Thoracic aorta (tissue), 2 donors: ENCODE measurements at places on chromosomes 7 and 10.

DNA sequence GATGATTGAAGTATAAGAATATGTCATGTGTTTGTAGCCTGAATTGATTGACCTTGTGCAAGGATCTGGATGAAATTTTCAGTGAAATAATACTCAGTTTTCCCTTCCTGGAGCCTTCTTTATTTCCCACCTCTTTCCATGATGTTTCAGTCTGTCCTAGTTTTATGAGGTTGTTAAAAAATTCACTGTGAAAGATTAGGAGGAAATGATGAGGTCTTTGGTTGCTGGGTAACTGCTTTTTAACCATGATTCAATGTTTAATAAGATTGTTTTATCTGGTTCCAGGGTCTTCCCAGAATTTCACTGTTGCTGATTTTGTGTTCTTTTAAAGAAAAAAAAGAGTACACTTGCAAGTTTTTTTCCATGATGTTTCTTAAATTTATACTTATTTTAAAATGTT, 221.5 kb downstream of the MBL2 start:
- no peak for DNase-seq

GRCh38 chr7:157440346-157441022, 103.7 kb downstream of the DNAJB6 start:
- DNase-seq: no peak

GRCh38 chr7:93949423-93949822, 27.9 kb downstream of the GNG11 start:
- DNase-seq: no peak

DNA sequence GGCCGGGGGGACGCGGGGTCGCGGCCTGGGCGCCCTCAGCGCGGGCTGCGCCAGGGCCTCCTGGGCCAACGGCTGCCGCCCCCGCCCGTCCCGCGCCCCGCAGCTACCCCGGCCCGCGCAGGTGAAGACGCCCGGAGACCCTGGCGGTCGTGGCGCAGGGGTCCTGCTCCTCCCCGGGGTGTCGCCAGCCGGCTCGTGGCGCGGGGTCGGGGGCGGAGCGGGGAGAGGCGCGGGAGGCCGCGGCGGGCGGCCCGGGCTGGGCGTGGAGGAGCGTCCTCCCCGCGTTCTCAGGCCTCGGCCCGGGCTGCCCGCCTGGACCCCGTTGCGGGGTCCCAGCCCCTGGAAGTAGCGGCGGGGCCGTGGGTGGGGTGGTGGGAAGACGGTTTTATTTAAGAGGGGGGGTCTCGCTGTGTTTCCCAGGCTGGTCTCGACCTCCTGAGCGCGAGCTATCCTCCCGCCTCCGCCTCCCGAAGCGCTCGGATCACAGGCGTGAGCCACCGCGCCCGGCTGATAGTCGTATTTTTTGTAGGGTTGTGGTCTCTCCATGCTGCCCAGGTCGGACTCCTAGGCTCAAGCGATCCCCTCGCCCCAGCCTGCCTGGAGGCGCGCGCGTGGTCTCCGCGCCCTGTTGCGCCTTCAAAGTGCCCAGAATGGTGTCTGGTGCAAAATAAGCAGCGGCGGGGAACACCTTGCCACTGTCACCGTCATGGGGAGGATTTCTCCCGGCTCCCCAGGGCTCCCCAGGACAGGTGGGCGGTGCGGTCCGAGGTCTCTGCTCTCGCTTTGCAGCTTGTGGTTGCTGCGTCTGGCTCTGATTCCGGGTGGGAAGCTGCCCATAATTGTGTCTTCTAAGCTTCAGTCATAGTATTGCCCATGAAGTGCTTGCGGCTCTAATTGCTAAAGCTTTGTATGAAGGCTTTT, 15.3 kb upstream of the SUN1 start:
- DNase-seq: no peak

DNA sequence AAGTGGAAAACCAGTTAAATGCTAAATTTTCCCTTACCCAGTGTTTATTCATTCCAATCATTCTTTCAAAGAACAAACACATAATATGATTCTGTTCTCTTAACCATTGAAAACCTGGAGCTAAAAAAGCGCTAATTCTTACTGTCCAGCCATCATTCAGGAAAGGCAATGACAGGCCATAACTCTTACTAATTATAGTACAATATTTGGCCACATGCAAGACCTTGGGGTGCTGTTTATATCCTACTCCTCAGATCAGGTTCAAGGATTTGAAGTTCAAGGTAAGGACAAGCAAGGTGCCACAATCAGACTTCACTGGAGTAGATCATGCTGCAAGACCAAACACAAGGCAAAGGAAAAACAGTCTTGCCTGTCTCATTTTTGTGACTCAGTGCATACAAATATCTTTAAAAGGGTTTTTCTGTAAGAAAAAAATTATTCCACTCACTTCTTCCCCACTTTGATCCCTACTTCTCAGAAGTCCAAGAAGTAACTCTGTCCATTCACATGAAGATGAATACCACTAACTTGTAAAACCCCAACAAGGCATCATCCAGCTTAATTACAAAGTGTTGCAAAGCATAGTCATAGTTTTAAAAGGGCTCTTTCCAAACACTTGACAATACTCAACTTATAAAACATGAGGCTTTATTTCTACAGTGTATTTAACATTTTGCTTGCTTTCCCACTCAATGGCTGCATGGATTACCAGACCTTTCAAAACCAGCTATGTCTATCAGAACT, 153.0 kb downstream of the DOCK4 start:
- no peak for DNase-seq

DNA sequence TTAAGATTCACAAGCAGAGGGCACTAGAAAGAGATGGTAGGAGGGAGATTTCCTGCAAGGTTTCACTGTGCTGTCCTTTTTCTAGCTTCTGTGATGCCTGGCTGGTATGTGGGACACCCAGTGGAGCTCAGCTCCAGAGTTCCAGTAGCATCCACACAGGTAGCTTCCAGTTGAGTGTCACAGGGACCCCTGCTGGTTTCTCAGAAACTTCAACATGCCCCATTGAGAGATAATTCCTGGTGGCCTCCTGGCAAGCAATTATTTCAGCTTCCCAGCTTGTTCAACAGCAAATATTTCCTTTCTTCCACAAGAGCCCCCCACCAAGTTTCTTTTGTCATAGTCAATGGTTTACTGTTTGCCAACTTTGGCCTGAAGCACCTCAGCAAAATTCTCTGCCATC, 858.7 kb downstream of the REEP3 start:
- no peak for DNase-seq

- peak; percentile 7 for DNase-seq
These were observed 384 bp downstream of the DCLRE1C start for GRCh38 chr10:14953424-14954000.

DNA sequence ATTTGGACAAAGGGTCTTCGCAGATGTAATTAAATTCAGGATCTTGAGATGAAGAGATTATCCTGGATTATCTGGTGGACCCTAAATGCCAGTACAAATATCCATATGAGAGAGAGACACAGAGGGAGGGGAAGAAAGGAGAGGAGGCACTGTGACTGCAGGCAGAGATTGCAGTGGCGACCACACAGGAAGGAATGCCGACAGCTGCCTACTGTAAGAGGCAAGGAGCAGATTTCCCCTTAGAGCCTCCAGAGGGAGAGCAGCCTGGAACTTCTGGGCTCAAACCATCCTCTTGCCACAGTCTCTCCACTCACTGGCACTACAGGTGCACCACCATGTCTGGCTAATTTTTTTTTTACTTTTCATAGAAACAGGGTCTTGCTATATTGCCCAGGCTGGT, 152.3 kb downstream of the SDK1 start:
- no peak for DNase-seq

DNA sequence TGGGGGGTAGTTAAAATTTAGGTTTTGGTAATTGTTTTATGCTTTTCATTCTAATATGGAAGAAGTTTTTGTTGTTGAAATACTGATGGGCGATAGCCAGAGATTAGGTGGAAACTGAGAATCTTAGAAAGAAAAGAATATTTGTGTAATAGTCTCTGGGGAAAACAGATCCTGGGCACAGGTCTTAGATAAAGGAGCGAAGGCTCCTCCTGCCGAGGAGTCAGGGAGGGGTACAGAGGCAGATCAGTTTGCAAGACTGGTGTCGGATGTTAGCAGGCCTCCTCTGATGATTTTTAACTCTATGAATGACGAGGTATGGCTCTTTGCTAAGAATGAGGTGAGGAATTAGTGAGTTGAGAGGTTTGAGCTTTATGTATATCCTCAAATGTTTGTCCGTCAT, 339.7 kb downstream of the HGF start:
- DNase-seq: no peak

- DNase-seq: no peak
These were observed 24.5 kb downstream of the HHEX start for GRCh38 chr10:92714152-92714845.

GRCh38 chr10:100183481-100183880, 2.3 kb downstream of the ERLIN1 start:
- no peak for DNase-seq

GRCh38 chr10:49569031-49569631, 30.2 kb upstream of the ERCC6 start:
- DNase-seq: no peak

DNA sequence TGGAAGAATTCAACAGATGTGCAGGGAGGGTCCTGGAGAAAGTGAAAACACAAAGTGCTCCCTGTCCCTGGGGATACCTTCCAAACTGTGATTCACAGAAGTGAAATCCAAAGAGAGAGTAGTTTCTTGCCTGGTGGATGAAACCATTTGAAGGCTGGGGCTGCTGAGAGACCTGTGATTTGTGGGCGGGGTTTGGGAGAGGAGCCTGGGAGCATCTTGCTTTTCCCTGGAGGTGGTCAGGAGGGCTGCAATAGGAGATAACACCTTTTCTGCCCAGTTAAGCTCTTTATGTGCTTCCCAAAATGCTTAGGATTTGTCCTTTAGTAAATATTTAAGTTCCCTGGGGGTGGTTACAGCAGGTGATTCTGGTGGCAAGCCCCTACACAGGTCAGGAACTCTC, 105.3 kb upstream of the TPK1 start:
- no peak for DNase-seq

DNA sequence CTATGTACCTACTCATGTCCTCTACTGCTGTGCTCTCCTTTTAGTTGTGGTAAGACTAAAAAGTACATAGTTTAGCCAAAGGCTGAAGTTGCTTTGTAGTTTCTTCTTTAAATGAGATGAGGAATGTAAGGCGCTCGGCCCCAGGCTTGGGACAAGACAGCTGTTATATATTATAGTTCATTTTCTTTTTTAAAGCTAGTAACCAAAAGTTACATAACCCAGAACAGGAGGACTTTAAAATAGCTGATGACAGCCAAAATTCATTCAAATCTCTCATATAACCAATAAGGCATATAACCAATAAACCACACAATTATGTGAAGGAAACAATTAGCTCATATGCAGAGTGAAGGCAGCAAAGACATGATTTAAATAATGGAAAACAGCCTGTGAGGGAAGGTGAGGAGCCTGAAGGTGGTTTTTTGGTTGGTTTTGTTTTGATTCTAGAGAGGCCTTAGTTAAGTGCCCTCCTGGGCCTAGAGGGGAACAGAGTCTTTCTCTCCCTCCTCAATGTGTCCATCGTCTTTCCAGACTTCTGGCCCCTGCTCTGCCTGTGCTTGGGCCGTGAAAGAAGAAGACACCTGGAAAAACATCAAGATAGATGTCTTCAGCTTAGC, 35.8 kb downstream of the SLC26A4 start:
- DNase-seq: no peak

DNA sequence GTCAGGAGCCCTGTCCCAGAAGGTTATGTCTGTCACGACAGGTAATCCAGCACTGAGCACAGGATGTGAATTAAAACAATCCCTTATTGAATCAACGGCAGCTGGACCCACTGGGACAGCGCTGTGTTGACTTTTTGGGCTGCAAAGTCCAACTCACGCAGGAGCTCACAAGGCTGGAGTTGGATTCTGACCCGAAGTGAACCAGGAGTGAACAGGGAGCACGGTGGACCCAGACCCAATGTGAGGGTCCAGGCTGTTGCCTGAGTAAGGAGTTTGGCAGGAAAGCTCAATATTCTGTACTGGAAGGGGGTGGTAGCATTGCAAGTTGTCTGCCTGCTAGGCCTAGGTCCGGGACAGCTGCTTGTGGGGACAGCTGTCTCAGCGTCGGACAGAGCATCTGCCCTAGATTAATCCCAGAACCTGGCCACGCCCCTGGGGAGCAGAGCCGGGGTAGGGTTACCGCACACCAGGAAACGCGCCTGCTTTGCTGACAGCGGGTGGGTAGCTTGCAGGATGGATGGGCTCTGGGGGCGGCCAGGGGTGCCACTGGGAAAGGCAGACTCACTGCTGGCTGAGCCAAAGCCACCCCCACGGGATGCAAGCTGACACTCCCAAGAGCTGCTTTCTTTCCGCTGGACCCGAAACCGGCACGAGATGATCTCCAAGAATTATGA, 24.0 kb downstream of the COL26A1 start:
- no peak for DNase-seq

- no peak for DNase-seq
These were observed 588.8 kb downstream of the INHBA start for GRCh38 chr7:41114131-41114530.

- DNase-seq: no peak
These were observed 302.4 kb upstream of the NFE2L3 start for GRCh38 chr7:25849500-25850184.

- no peak for DNase-seq
These were observed 569.9 kb upstream of the C7orf33 start for GRCh38 chr7:148020679-148021078.

DNA sequence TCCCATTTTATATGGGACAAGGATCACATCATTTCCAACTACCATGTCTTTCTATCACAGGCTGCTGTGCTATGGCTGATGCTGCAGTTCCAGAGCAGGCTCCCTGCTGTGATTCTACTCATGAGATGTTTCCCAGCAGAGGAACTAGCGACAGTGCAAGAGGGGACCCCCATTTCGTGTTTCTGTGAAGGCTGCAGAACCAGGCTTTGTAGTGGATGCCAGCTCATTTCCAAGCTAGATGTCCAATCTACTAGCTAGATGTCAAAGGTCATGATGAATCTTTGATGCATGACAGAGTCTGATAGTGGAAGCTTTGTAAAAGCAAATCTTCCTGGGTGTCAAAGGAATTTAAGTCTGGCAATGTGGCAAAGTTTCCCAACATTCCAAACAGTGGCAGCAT, 21.2 kb upstream of the MYO3A start:
- DNase-seq: no peak

DNA sequence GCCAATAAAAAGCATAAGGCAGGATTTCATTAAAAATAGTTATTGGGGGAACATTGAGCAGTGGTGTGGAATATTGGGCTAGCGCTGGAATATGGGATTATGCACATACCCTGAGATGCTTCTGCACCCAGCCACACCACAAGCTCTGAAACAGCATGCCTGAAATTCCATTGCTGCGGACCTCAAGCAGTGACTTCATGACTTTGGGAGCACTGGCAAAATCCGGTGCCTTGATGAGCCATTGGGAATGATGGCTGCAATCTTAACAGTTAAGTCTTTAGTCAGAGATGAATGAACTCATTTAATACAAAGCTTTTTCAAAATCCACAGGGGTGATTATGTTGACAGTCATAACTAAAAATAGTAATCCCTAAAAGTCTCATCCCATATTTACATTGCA, 274.7 kb upstream of the MTPN start:
- no peak for DNase-seq

- no peak for DNase-seq
These were observed 55.6 kb upstream of the SEMA3E start for GRCh38 chr7:83704564-83704963.

GRCh38 chr7:120792861-120793130, 65.1 kb downstream of the TSPAN12 start:
- no peak for DNase-seq
